Ecto neural progenitor cell (in vitro differentiated cells): ENCODE measurements at places on chromosomes 7 and 10.

- DNase-seq, result no peak
Measured at GRCh38 chr10:30736685-30737232, 107.2 kb upstream of the LYZL2 start.

DNA sequence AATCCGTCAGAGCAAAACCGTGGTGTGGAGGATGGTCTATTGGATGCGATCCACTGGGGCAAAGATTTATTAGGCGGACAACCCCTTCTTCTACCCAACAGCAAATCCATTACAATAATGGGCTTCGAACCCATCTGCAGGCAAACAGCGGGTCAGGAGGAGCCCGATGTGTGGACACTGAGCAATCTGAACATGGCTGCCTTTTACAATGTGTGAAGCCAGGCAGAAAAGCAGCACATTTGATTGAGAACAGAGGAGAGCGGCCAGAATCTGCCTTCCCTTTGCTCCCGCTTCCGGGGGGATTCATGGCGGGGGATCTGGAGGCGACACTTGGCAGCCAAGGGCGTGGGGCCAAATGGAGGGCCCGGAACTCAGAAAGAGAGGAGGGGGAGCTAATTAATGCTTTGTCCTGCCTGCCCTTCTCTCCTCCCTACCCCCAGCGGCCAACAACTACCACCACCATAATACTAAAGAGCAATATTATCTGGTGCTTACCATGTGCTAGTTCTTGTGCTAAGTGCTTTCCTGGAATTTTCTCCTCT is 133.0 kb downstream of the EMX2 start:
- no peak for DNase-seq

DNA sequence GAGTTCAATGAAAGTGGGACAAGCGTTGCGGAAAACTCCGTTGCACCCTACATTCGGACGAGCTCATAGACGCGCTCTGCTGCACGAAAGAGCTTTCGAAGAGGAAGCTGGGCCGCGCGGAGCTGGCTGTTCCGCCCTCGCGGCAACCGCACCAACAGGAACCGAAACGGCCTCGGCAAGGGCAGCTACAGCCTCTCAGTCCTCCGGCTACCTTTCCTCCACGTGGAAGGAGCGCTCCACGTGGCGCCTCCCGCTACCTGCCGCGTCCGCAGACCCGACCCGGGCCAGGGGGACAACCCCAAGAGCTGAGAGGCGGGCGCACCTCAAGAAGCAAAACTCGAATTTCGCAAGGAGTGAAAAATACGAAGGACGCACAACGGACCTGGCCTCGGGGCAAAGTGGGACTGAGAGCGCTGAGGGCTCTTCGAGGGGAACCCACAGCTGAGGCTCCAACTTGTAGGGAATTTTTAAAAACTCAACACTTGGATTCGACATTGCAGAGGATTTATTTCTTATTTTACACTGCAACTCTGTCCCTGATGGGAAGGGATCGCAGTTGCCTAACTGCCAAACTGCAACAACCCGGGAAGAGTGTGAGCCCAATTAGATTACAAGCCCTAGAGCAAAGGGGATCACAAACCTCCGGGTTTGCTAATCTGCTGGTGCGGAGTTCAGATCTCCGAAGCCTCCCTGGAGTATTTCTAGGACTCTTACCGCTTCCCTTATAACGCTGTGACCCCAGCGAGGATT is 1.4 kb downstream of the HPSE2 start:
- peak; percentile 67 for DNase-seq

DNA sequence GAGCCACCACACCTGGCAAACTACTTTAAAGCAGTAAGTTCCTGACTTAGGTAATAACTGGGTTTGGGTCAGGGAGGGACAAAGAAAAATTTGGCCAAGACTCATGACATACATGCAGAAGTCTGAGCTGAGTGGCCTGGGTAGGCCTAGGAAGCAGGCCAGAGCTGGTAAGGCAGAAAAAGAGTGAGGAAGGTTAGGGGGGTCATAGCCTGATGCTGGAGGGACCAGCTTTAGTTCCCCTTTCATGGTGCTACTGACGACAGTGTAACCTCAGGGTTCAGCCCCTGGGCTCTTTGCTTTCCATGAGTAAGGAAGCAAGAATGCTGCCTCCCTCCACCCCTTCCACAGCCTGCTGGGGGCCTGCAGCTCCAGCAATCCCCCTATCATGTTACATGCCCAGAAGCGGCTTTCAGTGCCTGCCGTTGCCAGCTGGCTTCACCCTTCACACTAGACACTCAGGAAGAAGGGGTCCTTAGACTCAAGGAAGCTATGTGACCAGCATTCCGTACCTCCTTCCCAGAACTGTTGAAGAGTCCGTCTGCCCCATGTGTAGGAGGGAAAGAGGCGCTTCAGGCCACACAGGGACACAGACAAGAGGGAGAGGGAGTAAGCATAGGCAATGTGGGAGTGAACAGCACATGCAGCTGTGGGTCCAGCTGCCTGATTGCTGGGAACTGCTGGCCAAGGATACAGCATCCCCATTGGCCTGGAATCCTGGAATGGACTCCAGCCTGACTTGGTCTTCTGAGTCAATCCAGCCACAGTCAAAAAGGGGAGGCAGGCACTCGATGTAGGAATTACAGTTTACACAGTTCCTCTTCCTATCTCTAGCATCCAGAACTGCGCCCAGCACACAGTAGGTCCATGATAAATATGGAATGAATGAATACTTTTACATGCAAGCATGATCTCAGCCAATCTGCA is 4.1 kb upstream of the PLAU start:
- DNase-seq, result peak; percentile 86

GRCh38 chr7:37109016-37109683 is 339.5 kb downstream of the ELMO1 start:
- no peak for DNase-seq

DNA sequence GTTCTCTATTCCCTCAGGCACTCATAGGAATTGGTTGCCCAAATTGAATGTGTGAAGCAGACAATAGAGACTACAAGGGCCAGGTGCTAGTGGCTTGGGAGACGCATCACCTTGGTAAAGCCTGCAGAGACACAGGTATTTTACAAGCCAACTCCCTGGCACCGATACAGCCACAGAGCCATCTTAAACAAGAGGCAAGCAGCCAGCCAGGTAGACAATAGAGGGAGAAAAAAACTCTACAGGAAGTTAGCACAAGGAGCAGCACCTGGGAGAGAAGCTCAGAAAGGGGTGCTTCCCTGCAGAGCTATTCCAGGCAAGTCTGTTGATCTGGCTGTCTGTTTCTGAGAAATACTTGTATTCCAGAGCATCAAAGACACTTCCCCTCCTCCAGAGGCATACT is 43.0 kb upstream of the CDK1 start:
- no peak for DNase-seq

GRCh38 chr10:14536241-14537213 is 205.8 kb upstream of the FRMD4A start:
- peak; percentile 84 for DNase-seq

GRCh38 chr7:108660465-108660864 is 90.8 kb downstream of the DNAJB9 start:
- no peak for DNase-seq

GRCh38 chr10:57962839-57963238 is 304.9 kb downstream of the IPMK start:
- DNase-seq, result no peak

DNA sequence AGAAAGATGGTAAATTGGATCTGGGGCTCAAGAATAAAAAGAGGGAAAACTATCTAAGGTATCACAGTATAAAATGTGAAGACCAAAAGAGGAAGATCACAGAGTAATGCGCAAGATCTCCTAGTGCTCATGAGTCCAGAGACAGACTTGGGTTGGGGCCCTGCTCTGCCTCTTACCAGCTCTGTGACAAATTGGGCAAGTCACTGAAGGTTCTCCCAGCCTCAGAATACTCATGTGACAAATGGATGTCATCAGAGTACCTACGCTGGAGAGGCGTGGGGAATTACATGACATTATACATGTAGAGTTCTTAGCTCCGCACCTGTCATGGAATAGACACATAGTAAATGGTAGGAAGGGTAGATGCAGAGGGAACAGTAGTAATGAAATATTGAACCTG is 124.4 kb downstream of the DOCK4 start:
- no peak for DNase-seq

GRCh38 chr10:78906734-78907390 is 161.9 kb upstream of the ZMIZ1 start:
- DNase-seq, result peak; percentile 37

DNA sequence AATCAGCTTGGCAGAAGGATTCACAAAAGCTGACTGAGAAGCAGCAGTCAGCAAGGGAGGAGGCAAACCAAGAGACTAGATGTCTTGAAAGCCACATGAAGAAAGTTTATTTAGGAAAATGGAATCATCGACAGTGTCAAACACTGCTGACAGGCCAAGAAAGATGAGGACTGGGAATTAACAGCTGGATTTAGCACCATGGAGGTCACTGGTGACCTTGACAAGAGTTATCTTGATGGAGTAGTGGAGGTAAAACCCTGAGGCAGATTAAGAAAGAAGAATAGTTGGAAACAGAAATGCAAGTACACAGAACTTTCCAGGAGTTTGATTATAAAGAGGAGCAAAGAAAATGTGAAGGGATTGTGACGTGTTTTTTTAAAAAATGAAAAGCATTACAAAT is 51.5 kb downstream of the LMBR1 start:
- no peak for DNase-seq

DNA sequence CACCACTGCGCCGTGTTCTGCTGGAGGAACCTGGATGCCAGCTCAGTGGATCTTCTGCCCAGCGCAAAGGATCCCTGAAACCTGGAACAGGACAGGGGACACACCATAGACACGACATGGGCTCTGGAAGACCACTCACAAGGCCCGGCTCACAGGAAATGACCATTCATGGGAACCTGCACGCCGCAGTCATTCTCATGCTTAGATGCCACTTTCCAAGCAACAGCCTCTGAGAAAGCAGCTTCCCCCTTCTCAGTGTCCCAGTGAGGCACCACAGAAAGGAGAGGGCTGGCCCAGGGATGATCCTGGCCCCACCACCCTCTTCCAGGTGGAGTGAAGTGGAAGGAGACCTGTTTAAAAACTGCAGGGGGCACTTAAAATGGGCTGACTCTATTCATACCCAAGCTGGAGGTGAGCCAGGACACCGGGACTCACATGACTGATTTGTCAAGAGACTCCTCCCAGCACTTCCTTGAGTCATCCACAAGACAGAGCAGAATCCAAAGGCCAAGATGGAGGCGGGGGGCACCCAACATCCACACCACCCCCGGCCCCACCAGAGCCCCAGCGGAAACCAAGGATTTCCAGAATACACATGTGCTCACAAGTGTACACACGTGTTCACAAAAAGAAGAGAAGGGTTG is 11.2 kb downstream of the CTBP2 start:
- no peak for DNase-seq

DNA sequence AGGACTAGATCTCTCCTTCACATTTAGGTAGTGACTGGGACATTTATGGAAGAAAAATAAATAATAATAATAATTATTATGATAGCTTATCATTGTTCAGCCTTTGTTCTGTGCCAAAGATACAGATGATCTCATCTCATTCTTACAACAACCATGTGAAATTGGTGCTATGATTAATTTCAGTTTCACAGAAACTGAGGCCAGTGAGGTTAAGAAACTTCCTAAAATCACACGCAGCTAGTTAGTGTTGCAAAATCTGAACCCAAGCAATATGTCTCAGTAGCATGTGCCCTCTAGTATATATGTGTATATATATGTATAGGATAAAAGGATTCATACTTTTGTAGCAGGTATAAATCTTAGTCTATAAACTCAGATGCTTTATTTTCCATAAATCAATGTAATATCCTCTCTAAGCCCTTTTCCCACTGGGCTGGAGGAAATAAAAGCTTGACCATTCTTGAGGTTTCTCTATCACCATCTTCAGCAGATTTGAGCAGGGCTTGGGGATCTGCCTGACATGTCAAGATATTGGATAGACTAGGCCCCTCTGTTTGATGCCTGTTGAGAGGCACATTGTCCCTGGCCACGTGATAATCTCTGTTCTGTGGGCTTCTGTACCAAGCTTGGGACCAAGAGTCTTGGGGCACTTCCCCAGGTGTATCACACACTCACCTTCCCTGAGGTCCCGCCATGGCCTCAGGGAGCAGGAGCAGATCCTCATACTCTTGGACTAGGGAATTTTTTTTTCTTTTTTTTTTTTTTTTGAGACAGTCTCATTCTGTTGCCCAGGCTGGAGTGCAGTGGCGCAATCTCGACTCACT is 172.6 kb upstream of the NRP1 start:
- no peak for DNase-seq

- DNase-seq, result no peak
Measured at GRCh38 chr10:70057306-70057705, 4.7 kb downstream of the MACROH2A2 start.

- DNase-seq, result no peak
Measured at GRCh38 chr10:61023053-61023452, 79.1 kb upstream of the RHOBTB1 start.

DNA sequence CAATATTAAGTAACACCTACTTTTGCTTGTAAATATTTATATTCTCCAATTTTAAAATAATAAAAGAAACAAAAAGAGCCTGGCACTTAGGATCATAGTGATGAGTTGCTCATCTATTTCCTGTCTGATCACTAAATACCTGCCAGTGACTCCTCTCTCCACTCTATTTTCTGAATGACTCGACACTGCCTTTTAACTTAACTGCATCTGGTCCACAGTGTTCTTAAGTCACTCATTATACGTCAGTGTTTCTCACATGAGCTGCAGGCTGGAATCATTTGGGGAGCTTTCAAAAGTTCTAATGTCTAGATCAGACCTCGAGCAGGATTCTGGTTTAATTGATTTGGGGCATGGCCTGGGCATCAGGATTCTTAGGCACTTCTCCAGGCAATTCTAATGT is 78.0 kb upstream of the AGBL3 start:
- DNase-seq, result no peak

DNA sequence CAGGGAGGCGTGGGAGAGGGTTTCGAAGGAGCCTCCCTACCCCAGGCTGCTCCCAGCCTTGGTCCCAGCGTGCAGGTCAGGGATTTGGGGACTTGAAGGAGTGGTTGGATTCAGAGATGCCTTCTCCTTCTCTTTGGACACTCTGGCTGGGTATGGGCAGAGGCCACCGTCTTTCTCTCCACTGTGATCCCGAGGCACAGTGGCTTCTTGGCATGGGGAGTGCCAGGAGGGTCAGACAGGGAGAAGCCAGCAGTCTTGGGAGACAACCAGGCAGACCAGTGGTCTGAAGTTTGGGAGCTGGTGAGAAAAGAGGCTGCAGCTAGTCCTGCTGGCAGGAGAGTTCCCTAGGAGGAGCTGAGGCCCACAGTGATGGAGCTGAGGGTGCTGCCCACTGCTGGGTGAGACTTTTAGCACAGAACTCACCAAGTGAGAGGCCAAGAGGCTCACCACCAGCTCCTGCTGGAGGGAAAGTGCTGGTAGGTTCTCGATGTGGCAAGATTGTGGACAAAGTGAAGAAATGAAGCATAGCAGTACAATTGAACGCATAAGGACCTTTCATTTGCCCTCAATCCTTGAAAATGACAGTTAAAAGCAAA is 35.2 kb upstream of the WDFY4 start:
- DNase-seq, result no peak

GRCh38 chr10:73467206-73467605 is 28.6 kb downstream of the PPP3CB start:
- DNase-seq, result no peak

DNA sequence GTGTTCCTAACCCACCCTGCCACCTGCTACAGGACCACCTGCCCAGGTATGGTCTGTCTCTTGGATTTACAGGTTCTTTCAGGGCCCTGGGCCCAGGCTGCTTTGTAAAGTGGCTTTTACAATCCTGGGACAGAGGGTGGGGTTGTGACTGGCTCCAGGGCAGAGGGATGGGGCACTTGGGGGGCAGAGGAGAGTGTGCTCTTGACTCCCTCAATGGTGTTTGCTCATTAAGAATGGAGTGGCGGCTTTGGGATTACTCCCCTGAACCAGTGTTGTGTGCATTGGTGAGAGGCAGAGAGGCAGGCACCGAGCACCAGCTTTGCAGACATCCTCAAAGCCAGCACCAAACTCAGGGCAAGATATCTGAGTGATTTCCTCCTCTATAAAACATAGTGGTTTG is 43.5 kb downstream of the VWA2 start:
- no peak for DNase-seq
